ENCODE measurements at places on chromosomes 4 and X.

DNA sequence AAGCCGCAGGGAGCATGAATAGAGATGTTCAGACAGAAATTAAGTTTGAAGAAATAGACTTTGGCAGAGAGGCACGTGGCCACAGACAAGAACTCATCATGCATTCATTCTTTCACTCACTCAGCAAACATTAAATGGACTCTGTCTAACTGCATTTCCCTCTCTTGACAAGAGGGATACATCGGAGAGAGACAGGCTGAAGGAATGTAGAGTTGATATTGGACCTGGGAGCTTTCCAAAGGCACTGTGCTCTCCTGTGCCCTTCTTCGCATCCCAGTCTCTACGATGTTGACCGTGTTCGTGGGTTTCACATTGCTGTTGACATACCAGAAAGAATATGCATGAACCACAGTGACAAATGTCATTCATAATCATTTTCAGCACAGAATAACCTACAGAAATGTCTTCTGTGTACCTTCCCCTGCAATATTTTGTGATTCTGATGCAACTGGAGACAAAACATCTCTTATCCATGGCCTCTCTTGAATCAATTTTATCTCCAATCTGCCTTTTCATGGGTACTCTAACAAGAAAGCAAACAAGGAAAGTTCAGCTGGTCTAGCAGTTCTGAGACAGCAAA lies 34.7 kb upstream of the CD99 start:
- no peak for DNase-seq

DNA sequence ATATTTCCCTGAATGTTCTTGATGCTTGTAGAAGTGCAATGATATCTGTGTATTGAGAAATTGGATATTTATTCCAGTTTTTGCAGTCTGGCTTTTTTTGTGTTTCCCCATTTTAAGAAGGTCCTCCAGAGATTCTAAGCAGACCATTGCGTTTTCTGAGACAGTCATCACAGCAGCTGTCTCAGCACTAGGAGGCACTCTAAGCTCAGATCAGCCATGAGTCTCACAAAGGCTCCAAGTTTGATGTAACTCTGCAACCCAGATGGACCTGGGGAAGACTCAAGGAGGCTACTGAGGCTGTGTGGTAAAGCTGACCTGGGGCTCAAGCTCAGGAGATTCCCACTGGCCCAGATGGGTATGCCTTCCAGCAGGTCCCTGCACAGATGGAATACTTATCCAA lies 89.3 kb upstream of the CYLC1 start:
- DNase-seq: no peak

GRCh38 chr4:161829591-161829990 lies 334.2 kb downstream of the FSTL5 start:
- no peak for DNase-seq

DNA sequence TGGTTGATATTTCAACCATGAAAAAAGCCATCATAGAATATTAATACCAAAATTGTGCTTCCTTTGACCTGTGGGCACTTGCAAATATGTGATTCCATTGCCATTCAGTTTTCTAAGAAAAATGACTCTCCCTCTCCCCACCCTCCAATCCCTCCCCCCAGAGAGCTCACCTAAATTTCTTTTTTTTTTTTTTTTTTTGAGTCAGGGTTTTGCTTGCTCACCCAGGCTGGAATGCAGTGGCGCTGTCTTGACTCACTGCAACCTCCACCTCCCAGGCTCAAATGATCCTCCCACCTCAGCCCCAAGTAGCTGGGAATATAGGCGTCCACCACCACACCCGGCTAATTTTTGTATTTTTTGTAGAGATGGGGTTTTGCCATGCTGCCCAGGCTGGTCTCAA lies 47.0 kb downstream of the SNX25 start:
- no peak for DNase-seq
